ENCODE measurements at places on chromosomes 1 and 21. TPM values are rescaled to one million over a fixed set of nuclear protein-coding genes. Genes with fewer than 3 reads are reported as not detected.

Gene PYHIN1
- 48.2 TPM for total RNA-seq

Gene CD84
- total RNA-seq: 32.3 TPM

Gene PDZK1IP1
- not detected for total RNA-seq

DNA sequence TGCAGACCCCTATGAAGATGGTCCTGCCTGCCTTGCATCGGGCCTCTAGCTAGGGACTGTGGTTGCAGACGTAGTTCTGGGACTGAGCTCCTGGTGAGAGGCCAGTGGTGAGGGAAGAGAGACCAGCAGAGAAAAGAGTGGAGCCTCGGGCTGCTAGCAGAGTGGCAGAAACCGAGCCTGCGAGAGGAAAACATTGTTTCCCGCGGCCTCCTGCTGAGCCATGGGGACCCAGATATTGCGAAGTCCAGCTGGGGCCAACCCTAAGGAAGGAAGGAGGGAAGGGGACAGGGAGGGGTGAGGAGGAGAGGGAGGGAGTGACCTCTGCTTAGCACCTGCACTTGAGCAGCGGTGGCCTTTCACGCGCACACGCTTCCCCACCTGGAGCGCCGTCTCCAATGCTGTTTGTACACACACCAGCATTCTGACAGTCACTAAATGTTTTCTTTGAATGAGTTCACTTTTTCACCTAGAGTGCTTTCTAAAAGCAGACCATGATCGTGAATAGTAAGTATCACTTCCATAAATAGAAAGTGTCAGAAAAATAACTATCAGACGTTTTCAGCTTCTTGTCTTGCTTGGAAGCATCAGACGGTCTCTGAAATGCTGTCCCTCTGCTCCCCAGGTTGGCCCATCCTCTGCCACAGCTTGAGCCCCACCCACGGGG is 2.5 kb upstream of the FNDC10 start:
- DNase-seq: no peak

- no peak for DNase-seq
These were observed 71.7 kb upstream of the ANGPTL1 start for GRCh38 chr1:178942285-178943198.

GRCh38 chr1:195915826-195916225 is 692.4 kb downstream of the KCNT2 start:
- DNase-seq: no peak

DNA sequence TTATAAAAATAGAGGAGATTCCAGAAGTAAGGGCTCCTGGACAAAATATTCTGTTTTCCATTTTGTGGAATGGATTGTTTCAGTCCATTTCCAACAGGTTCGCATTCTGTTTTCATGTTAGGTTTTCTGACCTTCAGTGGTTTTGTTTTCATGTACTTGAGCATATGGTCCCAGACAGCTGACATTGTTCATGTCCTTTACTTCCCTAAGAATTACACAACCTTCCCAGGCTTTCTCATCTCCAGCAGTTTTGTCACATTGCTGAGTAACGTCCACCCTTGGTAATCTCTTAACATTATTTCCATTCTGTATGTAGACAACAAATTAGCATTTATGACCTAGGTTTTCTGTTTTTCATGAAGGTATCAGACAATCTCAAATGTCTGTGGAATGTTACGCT is 21.0 kb upstream of the ERRFI1 start:
- DNase-seq: no peak

DNA sequence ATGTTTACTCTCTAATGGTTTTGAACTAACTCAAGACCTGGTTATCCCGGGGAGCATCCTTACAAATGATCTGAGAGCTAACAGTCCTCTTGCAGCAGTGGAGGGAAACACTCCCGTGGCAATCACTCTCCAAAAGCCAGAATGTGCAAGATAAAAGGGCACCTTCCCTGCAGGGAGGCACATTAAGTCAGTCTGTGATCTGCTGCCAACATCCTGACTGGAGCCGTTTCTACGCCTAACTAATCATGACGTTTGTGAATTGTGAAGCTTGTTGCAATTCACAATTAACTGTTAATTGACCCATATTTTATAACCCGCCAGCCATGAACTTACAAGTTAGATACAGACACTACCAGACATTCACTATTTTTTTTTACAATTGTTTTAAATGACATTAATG is 52.1 kb upstream of the LGALS8 start:
- no peak for DNase-seq

GRCh38 chr1:115302390-115302961 is 35.6 kb downstream of the NGF start:
- no peak for DNase-seq

DNA sequence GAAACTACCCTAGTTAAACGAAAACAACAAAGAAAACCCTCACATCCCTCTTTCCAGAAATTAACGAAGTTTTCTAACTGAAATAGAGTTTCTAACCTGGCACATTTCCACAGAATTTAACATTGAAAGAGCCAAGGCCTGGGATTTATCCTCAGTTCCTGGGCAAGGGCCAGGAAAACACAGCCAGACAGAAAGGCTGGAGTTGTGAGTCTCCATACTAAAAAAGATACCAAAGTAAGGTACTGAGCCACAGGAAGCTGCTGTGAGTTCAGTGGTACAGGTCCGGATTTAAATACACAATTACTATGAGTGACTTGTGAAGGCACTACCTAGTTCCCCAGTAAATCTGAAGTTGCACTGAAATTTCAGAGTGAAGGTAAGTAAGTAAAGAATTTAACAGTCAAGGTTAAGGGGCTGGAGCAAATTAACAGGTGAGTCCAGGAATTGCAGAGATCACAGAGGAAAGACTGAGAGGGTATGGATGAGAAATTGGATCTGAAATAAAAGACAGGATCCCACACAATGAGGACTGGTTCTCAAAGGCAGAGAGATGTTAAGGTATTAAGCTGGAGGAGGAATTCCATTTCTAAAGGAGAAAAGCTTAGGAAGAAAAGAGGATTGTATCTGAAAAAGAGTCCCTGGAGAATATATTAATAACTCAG is 905 bp downstream of the LIX1L start:
- no peak for DNase-seq

All from naive thymus-derived CD4-positive, alpha-beta T cell (primary cell).